ENCODE measurements at places on chromosomes 4 and X.

- no peak for DNase-seq
Measured at GRCh38 chr4:159269116-159269515, 166.2 kb downstream of the RAPGEF2 start.

- DNase-seq, result no peak
Measured at GRCh38 chrX:40380655-40381488, 199.9 kb upstream of the ATP6AP2 start.

GRCh38 chr4:185879666-185880312 lies 67.8 kb upstream of the SORBS2 start:
- no peak for DNase-seq

DNA sequence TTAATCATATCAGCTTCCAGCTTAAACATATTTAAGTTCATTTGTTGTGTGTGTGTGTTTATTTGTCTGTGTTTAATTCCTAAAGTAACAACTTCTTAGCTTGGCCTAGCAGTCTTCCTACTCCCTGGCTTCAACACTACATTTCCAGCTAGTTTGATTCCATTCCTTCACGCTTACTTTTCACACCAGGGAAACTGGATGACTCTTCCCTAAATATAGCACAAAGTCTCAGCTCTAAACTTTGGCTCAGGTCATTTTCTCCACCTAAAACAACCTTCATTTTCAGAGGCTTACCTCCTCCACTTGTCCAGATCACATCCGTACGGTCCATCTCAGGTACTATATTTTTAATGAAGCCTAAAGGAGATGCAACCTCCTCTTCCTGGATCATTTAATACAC lies 94.4 kb downstream of the KCTD8 start:
- no peak for DNase-seq

DNA sequence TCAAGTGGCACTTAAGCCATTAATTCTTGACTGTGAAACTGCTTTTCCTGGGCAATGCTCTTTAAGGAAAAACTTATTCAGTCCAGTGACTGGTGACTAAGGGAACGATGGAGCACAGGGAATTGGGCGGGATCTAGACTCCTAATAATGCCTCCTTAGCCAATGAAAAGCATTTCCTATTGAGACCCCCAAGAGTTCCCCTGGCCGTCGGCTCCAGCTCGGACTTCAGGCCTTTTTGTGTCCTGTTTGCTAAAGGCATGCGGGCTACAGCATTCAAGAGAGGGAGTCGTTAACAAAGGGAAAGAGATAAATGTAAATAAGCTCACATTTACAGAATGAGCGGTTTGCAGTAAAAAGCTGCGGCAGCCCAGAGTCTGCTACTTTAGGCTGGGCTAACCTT lies at the start of gene LPAR4:
TSS of gene LPAR4 (plus strand) at position 232 of the 400 bp plus-strand sequence. CDS start 7,150 bp downstream, outside the sequence.
- no peak for DNase-seq

DNA sequence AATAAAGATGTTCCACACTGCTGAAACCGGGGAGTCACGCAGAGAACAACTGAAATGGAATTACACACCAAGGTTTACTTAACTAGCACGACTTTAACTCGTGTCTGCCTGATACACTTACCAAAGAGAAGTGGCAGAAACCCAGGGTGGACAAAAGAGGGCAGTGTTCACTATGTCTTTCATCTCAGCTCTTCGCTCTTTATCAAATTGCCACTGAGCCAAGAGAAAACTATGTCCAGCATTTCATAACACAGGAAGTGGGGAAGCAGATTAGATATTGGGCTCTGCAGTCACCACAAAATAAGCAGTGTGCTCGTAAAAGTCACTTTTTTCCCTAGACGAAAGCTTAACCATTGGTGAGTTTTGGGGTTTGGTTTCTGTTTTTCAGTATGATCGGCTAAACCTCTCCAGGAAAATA lies 155.7 kb downstream of the CHIC2 start:
- no peak for DNase-seq

Data from activated naive CD8-positive, alpha-beta T cell treated with anti-CD3 and anti-CD28 coated beads, Interleukin-2, amount 50 U/mL, for 16 hours (primary cell).